ENCODE measurements at places on chromosomes 6 and 20.

GRCh38 chr20:49981218-49982071 is 1.3 kb upstream of the SNAI1 start:
- no peak for DNase-seq

DNA sequence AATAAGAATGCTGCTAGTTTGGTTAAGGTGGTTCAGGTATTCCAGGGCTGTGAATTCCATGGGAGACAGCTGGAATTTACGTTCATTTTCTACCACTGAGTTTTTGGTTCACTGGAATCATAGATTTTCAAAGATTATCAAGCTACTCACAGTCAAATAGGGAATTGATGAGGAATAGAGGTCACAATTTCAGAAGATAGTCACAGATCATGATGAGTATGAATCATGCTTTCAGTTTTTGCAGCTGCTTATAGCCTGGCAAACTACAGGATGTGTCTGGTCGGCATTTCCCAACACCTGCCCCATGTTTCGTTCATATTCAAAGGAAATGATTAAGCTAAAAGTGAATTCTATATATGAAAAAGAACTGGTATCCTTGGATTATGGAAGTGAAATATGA is 58.7 kb downstream of the BCKDHB start:
- peak; percentile 79 for DNase-seq

DNA sequence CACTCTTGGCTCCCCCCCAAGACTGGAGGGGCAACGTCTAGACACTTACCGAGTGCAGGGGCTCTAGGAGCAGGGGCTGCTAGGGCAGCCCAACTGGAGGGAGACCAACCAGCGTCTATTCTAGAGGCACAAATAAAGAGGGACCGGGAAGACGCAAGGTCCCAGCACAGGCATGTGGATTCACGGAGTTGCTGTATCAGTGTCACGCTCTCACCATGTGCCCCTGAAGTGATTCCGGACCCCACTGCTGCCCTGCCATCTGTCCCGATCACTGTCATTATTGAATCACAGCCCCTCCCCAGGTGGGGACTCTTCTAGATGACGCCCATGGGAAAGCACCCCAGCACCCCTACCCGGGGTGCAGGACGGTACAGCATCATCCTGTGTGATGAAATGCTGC is 54.2 kb downstream of the RAMACL start:
- DNase-seq, result no peak

DNA sequence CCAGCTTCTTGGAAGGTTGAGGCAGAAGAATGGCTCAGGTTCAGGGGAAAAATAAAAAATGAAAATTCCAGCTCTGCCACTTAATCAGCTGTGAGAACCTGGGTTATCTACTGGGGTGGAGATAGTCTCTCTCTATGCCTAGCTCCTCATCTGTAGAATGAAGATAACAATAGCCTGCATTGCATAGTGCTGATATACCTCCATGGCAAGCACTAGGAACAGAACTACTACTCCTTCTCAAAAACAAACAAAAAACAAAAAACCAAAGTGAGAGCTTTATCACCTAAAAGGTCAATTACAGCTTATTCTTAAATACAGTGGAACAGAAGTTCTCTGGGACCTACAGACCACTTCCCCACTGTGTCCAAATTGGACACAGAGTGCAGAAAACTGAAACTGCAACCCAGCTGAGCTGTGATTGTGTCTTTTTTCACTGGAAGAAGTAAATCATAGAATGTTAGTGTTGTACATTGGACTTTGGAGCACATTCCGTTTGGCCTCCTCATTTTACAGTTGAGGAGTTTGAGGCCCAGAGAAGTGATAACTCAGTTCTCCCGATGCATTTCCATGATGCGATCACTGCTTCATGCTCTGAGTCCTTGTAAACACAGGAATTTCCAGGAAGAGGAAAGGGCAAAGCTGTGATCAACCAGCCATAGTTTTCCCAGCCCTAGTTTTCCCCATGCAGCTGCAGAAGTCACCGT is 23.3 kb downstream of the MTFR2 start:
- DNase-seq, result no peak

DNA sequence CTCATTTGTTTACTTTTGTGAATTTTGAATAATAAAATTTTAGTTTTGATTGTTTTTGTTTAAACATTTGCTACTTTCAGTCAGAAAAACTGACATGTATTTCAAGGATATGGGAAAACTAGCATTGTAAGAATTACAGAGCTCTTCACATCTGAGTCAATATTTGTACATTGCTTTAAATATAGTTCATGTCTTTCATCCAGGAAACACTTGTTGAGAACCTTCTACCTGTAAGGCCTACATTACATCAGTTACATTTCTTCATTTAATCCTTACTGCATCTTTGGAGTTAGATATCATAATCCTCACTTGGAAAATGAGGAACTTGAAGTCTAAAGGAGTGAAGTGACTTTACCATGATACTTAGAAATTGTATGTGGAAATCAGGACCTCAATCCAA is 242.9 kb downstream of the KCNQ5 start:
- DNase-seq, result no peak

DNA sequence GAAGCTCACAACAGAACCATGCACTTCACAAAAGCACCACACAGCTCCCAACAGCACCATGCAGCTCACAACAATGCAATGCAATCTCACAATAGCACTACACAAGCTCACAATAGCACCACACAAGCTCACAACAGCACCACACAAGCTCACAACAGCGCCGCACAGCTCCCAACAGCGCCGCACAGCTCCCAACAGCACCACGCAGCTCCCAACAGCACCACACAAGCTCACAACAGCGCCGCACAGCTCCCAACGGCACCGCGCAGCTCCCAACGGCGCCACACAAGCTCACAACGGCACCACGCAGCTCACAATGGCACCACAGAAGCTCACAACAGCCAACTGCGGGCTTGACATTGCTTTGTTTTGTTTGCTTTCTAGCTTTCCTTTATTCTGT is 198.1 kb downstream of the DLL1 start:
- DNase-seq, result no peak

GRCh38 chr6:39493174-39493573 is 170.7 kb upstream of the KCNK16 start:
- DNase-seq, result no peak

GRCh38 chr6:155041741-155042279 is 46.7 kb downstream of the TIAM2 start:
- no peak for DNase-seq

DNA sequence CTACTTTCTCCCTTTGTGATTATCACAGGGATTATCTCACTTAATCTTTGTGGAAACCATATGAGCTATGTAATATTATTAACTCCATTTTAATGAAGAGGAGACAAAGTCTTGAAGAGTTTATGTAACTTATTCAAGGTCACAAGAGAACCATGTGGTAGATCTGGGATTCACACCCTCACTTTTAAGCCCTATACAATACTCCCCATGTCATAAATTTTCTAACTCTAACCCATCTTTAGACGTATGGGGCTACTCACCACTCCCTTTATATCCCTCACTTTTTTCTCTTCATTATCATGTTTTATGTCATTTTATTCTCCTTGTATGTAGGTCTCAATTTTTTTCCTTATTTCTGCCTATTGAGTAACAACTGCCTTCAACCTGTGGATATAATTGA is 126.4 kb upstream of the AHI1 start:
- DNase-seq, result no peak

- DNase-seq, result no peak
Observed at GRCh38 chr6:11536795-11537194, 754 bp upstream of the TMEM170B start.

GRCh38 chr20:12722091-12722490 is 286.7 kb upstream of the SPTLC3 start:
- no peak for DNase-seq

DNA sequence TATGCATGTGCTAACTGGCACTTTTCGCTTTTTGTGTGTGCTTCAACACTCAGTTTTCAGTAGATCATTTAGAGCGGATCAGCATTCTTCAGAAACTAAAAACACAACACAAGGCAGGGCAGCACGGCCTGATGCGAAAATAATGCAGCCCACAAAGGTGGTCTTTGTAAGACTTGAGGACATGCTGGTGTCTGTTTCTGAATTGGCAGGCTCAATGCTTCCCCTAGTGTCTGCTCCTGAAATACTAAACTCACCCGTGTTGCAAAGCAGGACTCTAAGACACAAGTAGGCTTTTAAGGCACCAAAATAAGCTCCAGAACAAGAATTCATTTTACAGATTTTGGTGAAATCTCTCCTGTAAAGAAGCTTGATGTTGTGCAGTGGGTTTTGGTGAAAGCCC is 676.5 kb downstream of the TENT5A start:
- no peak for DNase-seq

DNA sequence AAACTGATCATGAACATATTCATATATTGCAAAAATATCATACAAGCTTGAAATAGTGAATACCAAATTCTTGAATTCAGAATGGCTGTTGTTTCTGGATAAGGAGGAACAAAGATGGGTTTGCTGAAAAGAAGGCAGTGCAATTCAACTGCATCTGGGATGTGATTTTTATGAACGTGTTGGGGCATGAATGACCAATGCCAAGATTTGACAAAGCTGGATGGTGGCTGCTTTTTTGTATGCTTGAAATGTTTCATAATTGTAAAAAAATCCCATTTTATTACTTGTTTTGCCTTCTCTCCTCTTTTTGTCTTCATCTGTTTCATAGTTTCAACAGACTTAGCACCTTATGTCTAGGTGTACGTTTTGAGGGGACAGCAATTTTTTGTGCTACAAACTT is 36.8 kb upstream of the BCAS1 start:
- DNase-seq, result no peak

DNA sequence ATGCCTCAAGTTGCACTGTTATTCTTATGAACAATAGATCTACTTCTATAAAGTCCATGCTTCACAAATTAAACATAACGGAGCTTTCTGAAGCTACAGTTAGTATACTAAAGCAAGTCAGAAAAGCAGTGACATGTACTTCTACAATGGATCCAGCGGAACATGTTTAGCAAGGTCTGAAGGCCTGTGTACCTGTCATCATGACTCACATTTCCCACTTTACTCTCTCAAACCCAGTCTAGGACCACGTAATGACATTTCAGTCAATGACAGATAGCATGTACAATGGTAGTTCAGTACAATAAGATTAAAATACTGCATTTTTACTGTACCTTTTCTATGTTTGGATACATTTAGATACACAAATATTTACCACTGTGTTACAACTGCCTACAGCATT is 132.1 kb downstream of the MMS22L start:
- DNase-seq, result no peak
